ENCODE measurements at places on chromosomes 6 and 20. TPM values are rescaled to one million over a fixed set of nuclear protein-coding genes. Genes with fewer than 3 reads are reported as not detected.
A peak's percentile ranks its signal among the peaks of the same experiment; 100 is the strongest.

Gene FOXC1
- polyA plus RNA-seq = 18.0 TPM

DNA sequence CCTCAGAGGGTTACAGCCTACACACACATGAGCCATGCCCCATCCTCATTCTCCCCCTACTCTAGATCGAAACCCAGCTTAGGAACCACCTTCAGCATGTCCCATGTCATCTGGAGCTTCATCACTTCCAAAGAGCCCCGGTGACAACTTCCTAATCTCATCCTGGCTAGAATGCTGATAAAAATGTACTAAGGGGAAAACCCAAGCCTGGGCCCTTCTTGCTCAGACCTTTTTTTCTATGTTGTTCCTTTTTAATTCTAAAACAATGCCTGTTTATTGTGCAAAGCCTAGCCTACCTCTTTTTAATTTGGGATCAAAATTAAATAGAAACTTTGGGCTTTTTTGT, 44.1 kb upstream of the NT5E start:
- DNase-seq = no peak

DNA sequence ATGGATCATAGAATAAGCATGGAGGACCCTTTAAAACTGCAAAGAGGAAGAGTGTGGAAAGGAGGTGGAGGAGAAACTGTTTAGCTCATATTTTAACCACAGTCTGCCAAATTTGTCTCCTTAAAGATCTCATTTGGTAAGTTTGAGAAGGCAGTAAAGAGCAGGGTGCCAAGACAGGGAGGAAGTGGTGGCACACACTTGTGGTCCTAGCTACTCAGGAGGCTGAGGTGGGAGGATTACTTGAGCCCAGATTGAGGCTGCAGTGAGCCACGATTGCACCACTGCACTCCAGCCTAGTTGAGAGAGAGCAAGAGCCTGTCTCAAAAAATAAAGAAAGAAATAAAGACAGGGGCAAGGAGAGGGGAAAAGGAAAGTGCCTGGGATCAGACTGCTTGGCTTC, 16.8 kb upstream of the DCBLD1 start:
- no peak for DNase-seq

- DNase-seq = no peak
Measured at GRCh38 chr6:47360388-47360787, 50.7 kb upstream of the TNFRSF21 start.

- DNase-seq = no peak
Measured at GRCh38 chr6:1481286-1481685, 91.9 kb downstream of the FOXF2 start.

DNA sequence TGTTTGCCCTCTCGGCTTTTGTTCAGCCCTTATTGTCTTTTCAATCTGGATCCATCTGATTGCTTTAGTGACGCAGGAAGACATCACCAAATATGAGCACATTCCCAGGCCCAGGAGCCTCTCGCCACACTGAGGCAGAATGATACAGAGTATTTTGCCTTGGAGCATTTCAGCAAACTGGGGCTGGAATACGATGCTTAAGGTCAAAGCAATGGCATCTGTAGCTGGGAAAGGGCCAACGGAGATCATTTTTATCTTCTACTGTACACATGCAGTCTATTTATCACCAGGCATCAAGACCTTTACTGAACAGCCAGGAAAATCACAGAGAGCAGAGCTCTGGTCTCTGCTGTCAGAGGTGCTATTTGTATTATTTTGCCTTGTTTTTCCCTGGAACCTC, 655.3 kb downstream of the RNF144B start:
- DNase-seq = no peak

DNA sequence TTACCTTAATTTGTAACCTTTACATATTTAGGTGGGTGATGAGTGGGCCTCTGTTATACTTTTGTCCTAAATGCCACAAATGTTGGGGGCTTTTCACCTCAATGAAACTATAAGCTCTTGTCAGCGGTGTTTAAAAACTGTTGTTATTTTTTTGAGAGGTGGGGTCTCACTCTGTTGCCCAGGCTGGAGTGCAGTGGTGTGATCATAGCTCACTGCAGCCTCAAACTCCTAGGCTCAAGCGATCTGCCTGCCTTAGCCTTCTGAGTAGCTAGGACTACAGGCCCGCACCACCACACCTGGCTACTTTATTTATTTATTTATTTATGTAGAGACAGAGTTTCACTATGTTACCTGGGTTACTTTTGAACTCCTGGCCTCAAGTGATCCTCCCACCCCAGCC, 66.7 kb downstream of the ZDHHC14 start:
- DNase-seq = no peak

Gene HLA-DMB
- polyA plus RNA-seq = 45.5 TPM

- DNase-seq = no peak
Measured at GRCh38 chr6:116500969-116501433, 10.4 kb upstream of the CALHM5 start.

DNA sequence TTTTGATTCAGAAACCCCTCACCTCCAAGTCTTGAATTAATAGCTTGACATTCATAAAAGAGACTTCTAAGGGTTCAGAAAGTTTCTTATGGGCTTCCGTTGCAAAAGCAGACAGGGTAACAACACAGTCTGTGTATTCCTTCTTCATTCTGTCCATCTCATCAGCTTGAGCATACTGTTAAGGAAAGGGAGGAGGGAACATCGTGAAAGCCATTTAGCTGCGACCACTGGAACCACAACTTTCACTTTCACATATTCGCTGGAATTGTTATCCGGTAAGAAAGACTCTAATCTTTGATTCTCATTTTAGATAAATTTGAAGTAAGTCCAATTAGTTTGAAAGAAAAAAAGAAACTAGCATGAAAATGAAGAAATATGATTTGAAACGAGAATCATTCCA, 174.4 kb downstream of the SYNE1 start:
- no peak for DNase-seq

GRCh38 chr6:82085701-82086100, 161.8 kb downstream of the IBTK start:
- no peak for DNase-seq

Gene SAMD5
- polyA plus RNA-seq = 11.1 TPM

Gene C6orf52
- polyA plus RNA-seq = 3.8 TPM

GRCh38 chr6:53151676-53152075, 3.0 kb upstream of the GCM1 start:
- DNase-seq = no peak

DNA sequence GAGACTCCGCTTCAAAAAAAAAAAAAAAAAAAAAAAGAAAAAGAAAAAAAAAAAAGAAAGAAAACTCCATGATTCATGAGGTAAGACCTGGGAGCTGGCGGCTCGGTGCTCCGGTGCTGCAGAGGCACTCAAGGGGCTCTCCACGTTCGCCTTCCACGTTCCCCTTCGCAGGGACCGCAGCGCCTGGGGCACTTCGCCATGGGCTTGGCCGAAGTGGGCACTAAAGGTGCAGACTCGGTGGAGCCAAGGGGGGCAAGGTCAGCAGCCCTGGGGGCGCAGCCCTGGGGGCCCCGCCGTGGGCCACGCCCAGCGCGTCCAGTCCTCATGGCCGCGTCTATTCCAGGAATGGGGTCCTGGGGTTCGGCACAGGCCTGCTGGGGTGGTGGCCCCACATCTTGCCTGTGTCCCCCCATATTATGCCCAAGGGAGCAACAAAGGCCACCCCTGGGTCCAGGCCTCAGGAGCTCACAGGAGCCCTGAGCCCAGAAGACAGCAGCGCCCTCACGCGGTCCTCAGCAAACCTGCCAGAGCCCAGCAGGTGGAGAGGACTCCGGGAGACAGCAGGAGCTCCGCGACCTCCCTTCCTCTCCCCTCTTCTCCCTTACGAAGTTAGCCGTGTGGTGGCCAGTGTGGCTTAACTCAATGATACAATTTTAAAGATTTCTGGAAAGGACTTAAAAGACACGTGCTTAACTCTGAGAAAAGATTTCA, 21.9 kb downstream of the ZBTB46 start:
- DNase-seq = no peak

DNA sequence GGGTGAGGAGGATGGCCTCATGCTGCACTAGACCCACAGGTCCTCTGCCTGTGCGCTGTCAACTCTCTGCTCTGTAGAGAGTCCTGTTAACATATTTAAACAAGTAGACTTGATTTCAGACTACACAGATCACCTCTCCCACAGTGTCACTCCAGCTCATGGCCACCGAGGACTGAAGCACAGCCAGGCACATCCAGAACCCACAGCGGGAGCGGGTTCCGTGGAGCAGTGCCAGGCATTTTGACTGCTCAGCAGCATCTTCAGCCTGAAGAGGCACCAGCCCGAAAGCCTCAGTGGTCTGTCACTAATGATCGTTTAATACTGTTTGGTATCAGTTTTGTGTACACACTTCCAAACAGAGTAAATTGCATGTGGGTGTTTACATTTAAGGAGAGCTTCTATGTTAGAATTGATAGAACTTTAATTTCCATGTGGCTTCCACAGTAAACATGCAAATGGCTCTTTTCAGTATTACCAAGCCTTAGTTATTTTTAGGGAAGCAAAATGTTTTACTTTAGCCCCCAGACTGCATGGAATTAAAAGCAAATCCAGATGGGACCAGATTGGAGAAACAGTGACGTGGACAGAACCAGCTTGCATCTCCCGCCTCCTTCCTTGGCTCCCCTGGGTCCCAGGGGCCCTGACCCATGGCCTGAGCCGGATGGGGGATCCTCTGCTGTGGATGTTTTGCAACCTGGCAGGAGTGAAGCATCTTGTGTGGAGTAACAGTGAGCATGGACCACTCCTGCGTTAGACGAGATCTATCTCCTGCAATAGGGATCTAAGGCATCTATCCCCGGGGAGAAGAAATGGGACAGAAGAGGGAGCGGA, 196.7 kb upstream of the CDH4 start:
- DNase-seq = no peak

Gene SRSF12
- 1.0 TPM for polyA plus RNA-seq

GRCh38 chr20:38221119-38221589, 39.4 kb downstream of the KIAA1755 start:
- peak; percentile 86 for DNase-seq

Gene MYMX
- 2.2 TPM for polyA plus RNA-seq

DNA sequence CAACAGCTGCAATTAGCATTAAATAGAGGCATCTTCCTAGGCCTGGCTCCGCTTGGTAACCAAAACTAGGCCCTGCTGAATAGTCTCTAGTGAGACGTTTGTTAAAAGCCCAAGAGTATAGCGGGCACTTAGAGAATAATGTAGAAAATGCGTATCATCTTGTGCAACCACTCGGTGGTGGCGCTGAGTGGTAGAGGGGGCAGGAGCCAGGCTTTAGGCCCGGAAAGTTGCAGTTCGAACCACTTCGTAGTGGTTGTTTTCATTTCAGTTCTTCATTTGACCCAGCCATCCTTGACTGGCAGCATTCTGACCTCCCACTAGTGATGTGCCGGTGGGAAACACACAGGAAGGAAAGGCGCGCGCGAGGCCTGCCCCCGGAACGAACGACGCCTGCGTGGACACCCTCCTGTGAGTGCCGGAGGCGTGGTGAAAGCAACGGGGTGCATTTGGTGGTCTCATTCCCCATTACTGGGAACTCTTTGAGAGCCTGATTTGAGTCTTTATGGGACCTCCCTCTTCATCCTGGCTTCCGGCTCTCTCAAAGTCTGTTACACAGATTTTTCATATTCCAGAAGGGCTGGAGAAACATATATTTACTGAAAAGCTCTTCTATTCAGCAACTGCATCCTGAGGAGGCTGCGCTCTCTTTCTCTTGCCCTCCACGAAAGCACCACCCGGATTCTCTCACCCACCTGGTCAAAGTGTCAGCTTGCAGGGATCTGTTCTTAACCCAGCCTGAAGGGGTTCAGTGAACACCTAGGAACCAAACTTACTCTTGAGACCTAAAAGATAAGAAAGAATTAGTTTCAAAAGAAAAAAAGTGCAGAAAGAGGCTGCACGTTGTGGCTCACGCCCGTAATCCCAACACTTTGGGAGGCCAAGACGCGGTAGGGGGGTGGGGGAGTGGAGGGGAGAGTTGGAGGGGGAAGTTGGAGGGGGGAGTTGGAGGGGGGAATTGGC, 18.2 kb downstream of the GPX5 start:
- no peak for DNase-seq

Gene PHF10
- polyA plus RNA-seq = 34.5 TPM

Gene DIDO1
- 23.0 TPM for polyA plus RNA-seq

- no peak for DNase-seq
Measured at GRCh38 chr6:14396392-14396791, 278.8 kb downstream of the CD83 start.

DNA sequence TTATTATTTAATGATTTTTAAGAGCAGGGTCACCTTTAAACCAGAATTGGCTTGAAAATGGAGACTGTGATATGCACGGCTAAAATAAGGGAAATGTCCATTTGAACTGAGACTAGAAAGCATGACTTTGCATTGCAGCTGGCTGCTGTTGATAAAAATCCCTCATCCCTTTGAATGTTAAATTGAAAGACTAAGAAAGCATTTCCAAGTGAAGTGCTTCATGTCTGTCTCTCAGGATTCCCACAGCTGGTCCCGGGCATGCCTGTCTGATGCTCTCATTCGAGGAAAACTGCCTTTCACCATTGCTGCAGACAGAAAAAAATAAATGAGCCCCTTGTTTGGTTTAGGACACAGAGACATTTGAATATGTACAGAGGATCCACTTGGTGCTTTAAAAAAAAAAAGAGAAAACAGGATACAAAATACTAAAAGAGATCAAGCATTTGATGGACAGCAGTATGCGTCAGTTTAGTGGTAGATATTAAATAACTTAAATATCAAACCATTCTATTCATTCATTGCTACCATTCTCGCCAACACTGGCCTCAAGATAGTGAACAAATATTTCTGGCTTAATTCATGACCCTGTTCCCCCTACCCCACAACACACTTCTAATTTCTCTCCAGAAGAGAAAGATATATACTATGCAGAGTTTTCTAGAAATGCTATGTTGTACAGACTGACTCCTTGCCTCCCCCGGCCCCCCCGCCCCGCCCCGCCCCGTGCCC, 55.0 kb downstream of the TBC1D7 start:
- no peak for DNase-seq

DNA sequence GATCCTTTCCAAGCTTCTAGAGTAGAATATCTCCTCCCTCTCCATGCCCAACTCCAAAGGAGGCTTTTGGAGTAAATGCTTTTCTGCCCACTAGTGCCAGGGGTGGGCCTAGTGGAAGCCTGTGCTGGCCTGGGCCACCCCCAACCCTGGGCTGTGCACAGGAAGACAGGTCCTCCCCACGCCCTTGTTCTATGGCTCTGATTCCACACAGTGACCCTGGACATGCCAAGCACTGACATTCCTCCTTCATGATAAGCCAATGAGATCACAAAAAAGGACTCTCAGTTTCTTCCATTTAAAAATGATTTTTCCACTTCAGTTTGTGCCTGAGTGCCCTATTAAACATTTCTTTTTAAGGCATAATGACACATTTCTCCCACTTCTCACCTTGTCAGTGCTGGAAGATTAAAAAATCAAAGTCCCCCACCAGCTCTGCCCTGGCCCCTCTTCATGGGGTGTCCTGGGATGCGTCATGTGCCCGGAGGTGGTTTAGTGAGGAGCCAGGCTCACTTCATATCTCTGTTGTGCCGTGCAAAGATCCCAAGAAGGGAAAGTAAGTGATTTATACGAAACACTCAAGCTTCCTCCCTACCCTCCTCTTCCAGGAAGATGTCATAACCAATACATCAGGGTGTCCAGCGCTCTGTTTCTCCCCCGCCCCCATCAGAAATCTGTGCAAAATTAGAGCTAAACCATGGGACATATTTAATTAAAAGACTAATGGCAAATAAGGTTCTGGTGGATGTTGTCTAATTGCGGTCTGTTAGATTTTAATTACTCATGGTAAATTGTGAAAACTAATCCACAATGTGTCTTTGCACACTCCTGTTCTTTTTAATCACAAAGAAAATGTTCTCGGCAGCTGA, 255.0 kb downstream of the NRN1 start:
- no peak for DNase-seq

- no peak for DNase-seq
Measured at GRCh38 chr6:42135722-42136121, 6.7 kb downstream of the C6orf132 start.

GRCh38 chr20:60636417-60636816, 615.6 kb upstream of the CDH4 start:
- DNase-seq = no peak
